Activated effector memory CD4-positive, alpha-beta T cell treated with anti-CD3 and anti-CD28 coated beads, Interleukin-2, amount 50 U/mL, for 16 hours (primary cell): ENCODE measurements at places on chromosomes 11 and 22.

GRCh38 chr11:635945-636510 lies 1.0 kb upstream of the DRD4 start:
- no peak for DNase-seq

GRCh38 chr22:17056807-17057206 lies 28.0 kb upstream of the IL17RA start:
- DNase-seq = no peak

DNA sequence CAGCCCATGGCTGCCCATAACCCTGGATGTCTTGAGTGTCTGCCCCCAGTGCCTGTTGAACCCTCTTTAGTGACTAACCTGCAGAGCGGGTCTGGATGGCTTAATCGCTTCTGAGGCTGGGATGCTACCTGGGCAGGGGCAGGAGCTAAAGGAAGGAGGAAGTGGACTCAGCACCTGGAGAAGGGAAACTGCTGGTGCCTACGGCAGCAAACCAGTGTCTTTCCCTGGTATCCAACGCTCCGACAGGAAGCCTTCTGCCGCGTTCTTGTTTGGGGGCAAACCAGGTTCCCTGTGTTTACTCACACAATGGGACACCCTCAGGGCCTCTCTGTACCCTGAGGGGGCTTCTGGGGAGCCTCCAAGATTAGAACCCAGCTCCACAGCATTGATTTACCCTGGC lies 38.1 kb upstream of the B3GAT1 start:
- DNase-seq = no peak

DNA sequence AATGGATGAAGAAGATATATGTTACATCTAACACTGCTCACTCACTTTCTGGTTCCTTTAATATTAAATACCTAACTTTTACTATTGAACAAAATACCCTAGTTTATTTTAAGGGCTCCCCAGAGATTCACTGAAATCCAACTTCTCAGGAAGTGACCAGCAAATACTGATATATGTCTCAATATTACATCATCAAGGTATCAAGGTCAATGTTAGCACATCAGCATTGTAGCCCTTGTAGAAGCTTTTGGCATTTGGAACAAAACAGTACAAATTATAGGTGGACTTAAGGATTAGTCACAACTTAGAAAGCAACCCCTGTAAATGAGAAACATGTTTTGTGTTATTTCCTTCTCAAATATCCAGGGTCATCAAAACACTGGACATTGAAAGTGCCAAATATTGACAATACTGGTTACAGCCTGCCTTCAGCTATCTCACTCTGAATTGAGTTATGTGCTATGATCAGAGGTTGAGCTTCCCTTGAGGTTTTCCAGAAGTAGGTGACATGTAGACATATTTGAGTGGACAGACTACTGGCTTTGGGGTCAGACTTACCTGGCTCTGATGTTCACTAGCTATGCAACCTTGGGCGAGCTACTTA lies 1.9 kb upstream of the ATL3 start:
- no peak for DNase-seq

GRCh38 chr11:113626736-113627135 lies 79.4 kb downstream of the TMPRSS5 start:
- DNase-seq = no peak

DNA sequence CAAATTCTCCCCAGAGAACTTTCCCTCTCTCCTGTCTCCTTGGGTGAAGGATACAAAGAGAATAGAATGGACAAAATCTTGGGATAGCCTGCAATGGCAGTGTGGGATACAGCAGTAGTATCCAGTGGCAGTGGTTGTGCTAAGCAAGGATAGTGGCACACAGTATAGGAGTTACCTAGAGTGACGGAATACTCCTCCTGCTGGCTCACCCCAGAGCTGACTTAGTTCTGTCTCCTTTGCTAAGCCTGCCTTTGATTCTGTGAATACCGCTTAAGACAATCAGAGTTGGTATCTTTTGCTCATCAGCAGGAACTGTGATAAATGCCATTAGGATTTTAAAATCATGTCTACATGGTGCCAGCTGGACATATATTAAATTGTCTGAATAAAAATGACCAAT lies 404.3 kb downstream of the JRKL start:
- DNase-seq = no peak

DNA sequence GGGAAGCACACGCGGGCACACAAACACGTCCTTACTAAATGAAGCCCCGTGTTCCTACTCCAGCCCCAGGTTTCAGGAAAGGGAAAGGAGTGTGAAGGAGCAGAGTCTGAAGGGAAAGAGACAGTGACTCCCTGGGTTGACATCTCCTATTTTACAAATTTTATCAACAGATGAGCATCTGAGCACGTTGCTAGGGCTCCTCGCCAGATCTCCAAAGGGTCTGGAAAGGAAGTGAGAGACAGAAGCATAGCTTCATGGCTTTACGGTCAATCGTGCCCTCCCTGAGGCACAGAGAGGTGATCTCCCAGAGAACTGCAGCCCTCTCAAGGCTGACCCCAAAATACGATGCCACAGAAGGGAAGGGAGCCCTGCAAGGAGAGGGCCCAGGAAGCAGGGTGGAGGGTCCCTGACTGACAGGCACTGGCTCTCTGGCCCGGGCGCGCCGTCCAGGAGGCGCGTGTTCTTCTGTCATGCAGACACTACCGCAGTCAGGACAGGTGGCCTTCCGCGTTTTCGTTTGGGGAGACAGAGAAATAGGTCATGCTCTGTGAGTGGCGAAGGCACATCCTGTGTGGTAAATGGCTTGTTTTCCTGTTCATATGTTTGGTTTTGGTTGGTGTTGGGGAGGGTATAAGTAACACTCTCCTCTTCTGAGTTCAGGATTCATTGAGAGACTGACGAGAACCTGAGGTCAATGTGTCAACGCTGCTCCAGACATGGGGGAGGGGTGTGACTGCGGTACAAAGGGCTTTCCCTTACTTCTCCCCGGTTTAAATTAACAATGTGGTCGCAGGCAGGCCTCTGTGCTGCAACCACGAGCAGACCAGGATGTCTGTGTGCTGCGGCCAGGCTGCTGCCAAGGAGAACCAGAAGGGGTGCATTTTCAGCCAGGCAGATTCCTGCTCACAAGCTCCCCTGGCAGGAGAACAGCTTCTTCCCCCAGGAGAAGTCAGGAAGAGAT lies 813.3 kb downstream of the OPCML start:
- DNase-seq = peak; percentile 74

- no peak for DNase-seq
Measured at GRCh38 chr11:131807876-131808275, 437.5 kb downstream of the NTM start.
